Esophagus muscularis mucosa (tissue), 4 donors: ENCODE measurements at places on chromosomes 11 and 22. TPM values are rescaled to one million over a fixed set of nuclear protein-coding genes. Genes with fewer than 3 reads are reported as not detected.

PRG3 gene
- total RNA-seq, result not detected

FAM227A gene
- 2.9 TPM for total RNA-seq

GAL3ST1 gene
- 2.1 TPM for total RNA-seq

SCARF2 gene
- 31.6 TPM for total RNA-seq

MS4A12 gene
- not detected for total RNA-seq

SMTN gene
- total RNA-seq, result 1,407 TPM

PACSIN3 gene
- 60.9 TPM for total RNA-seq

OR51B4 gene
- total RNA-seq, result not detected

OR2AT4 gene
- not detected for total RNA-seq

MN1 gene
- total RNA-seq, result 47.3 TPM

RGL4 gene
- total RNA-seq, result not detected

GATD1 gene
- 31.2 TPM for total RNA-seq

OR56A4 gene
- not detected for total RNA-seq

TTC17 gene
- total RNA-seq, result 45.3 TPM

KRTAP5-2 gene
- total RNA-seq, result not detected

GRCh38 chr22:17917490-17917983, 106.8 kb downstream of the MICAL3 start:
- DNase-seq, result no peak
- no peak overlapping the region for H3K4me3 ChIP-seq
- no peaks in the 10 kb centered on the region for H3K36me3 ChIP-seq
- H3K27me3 ChIP-seq, result no peaks in the 10 kb centered on the region
- peaks cover 82% of the 10 kb centered on the region for H3K4me1 ChIP-seq

DNA sequence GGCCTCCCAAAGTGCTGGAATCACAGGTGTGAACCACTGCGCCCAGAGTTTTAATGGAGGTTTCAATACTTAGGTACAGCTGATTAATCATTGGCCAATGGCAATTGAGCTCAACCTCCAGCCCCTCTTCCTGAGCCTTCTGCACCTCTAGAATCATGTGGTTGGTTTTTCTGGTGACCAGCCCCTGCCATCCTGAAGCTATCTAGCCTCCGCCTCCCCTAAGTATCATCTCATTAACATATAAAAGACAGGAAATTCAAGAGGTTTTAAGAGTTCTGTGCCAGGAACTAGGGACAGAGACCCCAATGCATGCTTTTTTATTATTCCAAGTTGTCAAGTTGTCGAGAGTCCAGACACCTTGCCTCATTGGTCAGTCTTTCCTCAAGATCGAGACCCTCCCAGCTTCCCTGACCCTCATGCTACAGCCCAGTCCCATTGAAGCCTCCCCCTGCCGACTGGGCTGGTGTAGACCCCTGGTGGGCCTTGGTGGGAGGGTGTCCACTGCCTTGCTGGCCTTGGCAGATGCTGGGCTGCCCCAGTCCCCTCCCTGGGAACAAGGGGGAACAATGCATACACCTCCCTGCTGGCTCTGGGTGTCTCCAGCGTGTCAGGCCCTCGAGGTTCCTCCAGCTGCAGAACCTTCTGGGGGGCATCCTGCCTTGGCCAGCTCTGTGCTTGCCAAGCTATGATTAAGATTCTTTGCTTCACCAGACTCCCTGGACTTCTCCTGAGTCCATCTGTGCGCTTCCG, 148.0 kb downstream of the CTTN start:
- no peaks in the 10 kb centered on the region for H3K36me3 ChIP-seq
- H3K27me3 ChIP-seq, result no peaks in the 10 kb centered on the region
- DNase-seq, result no peak
- no peak overlapping the region for H3K27ac ChIP-seq
- H3K4me1 ChIP-seq, result no peaks in the 10 kb centered on the region

- no peak overlapping the region for H3K27ac ChIP-seq
- no peak overlapping the region for H3K4me3 ChIP-seq
- DNase-seq, result no peak
- no peaks in the 10 kb centered on the region for H3K27me3 ChIP-seq
These were observed 27.8 kb downstream of the LMO1 start for GRCh38 chr11:8235925-8236324.

DNA sequence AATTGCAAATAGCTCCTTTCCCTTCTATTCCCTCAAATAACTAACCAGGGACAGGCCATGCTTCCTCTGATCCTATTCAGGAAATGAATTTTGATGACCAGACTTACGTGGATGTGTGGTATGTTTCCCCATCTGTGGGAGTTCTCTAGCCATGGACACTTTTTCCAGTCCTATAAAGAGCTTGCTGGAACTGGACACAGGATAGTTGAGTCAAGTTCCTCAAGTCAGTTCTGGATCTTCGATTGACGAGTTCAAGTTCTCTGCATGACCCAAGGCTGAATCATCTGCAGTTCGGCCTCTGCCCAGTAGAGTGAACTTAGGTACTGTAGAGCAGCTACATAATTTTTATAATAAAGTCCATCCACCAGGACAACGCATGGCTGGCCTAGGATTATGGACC, 52.7 kb upstream of the CCND1 start:
- H3K27ac ChIP-seq, result no peak overlapping the region
- H3K27me3 ChIP-seq, result peaks cover 11% of the 10 kb centered on the region
- DNase-seq, result no peak
- H3K36me3 ChIP-seq, result no peaks in the 10 kb centered on the region
- no peak overlapping the region for H3K4me3 ChIP-seq
- H3K4me1 ChIP-seq, result no peaks in the 10 kb centered on the region

- H3K36me3 ChIP-seq, result peaks cover 34% of the 10 kb centered on the region
- DNase-seq, result no peak
- H3K27ac ChIP-seq, result no peak overlapping the region
- no peaks in the 10 kb centered on the region for H3K27me3 ChIP-seq
These were observed 20.2 kb downstream of the MPEG1 start for GRCh38 chr11:59192446-59193020.

GRCh38 chr11:110479108-110480101, 49.7 kb downstream of the FDX1 start:
- H3K4me3 ChIP-seq, result no peak overlapping the region
- H3K4me1 ChIP-seq, result peaks cover 27% of the 10 kb centered on the region
- DNase-seq, result no peak
- H3K36me3 ChIP-seq, result no peaks in the 10 kb centered on the region

GRCh38 chr11:34212566-34212965, 107.1 kb downstream of the NAT10 start:
- H3K27ac ChIP-seq, result no peak overlapping the region
- H3K4me3 ChIP-seq, result no peak overlapping the region
- DNase-seq, result no peak
- no peaks in the 10 kb centered on the region for H3K27me3 ChIP-seq

DNA sequence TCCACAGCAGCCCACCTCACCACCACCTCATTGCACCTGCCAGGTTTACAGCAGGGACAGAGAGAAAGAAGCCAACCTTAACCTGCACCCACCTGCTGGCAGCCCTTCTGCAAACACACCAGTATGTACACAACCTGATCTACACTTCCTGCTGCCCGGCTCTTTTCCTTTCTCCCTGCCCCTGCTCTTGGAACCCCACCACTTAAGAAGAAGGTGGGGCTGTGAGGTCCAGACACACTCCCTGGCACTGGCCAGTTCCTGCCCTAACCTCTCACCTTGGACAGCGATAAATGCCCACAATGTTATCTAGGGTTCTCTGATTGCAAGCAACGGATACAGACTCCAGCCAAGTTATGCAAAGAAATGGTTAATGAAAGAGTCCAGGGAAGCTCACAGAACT, 10.8 kb upstream of the SLC35C1 start:
- no peaks in the 10 kb centered on the region for H3K27me3 ChIP-seq
- no peak for DNase-seq
- H3K36me3 ChIP-seq, result no peaks in the 10 kb centered on the region

DNA sequence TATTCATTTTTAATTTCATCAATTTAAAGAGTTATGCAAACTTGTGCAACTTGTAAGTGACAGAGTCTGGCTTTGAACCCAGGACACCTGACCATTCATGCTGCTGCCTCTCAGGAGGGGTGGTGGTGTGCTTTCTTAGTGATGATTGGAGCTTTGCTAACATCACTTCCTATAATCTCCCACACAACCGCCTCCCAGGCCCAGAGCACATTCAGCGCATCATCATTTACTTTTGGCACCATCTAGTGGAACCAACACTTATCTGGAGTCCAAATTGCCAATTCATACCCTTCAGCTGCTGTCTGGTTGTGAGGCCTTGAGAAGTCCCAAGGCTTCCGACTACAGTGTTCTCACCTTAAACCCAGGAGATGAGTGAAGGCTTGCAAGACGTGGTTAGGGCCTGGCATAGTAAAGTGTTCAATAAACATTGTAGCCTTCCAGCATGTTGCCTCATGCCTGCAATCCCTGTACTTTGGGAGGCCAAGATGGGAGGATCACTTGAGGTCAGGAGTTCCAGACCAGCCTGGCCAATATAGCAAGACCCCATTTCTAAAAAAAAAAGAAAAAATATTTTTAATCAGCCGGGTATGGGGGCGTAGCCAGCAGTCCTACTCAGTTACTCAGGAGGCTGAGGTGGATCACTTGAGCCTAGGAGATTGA, 1.1 kb upstream of the TTLL1 start:
- no peak overlapping the region for H3K27ac ChIP-seq
- peaks cover 15% of the 10 kb centered on the region for H3K4me1 ChIP-seq
- no peak for DNase-seq
- no peak overlapping the region for H3K4me3 ChIP-seq
- H3K27me3 ChIP-seq, result no peaks in the 10 kb centered on the region

- H3K4me3 ChIP-seq, result no peak overlapping the region
- H3K36me3 ChIP-seq, result no peaks in the 10 kb centered on the region
- no peaks in the 10 kb centered on the region for H3K27me3 ChIP-seq
- DNase-seq, result no peak
These were observed 85.8 kb downstream of the FANCF start for GRCh38 chr11:22539821-22540256.

DNA sequence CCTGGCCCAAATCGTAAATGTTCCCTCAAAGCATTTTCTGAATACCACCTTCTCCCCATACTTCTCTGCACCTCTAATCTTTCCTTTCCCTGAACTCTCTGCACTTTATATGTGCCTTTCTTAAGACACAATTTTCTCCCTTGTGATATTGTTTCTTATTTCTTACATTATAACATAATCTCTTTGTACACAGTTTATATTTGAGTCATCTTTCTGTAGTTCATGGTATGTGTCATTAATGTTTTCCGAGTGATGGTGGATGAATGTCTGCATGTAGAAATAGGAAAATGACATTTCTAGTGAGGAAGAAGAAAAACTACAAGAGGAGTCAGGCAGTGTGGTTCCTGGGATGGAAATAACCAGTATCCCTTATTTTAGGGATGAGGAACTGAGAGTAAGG, 5.5 kb downstream of the ACRV1 start:
- no peak overlapping the region for H3K4me3 ChIP-seq
- no peaks in the 10 kb centered on the region for H3K36me3 ChIP-seq
- H3K27ac ChIP-seq, result no peak overlapping the region
- no peaks in the 10 kb centered on the region for H3K27me3 ChIP-seq
- DNase-seq, result no peak

DNA sequence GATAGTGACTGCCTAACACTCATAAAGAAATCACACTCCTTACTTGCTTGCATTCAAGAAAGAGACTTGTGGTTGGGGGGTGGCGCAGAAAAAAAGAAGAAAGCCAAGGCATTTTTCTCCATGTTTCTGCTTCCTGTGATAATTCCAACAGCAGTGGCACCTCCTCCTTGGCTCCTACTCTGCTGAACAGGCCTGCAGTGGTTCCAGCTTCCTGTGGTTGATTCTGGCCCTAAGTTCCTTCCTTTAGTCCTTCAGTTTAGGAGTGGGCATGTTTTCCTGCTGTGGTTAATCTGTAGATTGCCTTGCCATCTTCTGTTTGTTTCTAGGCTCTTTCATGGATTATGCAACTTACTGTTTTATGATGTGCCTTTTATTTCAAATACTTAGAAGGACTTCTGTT, 940.4 kb downstream of the DLG2 start:
- H3K36me3 ChIP-seq, result no peaks in the 10 kb centered on the region
- no peak overlapping the region for H3K4me3 ChIP-seq
- no peak for DNase-seq
- no peaks in the 10 kb centered on the region for H3K4me1 ChIP-seq
- no peak overlapping the region for H3K27ac ChIP-seq
- H3K27me3 ChIP-seq, result no peaks in the 10 kb centered on the region

GRCh38 chr11:77518471-77518870, 44.6 kb upstream of the PAK1 start:
- no peak overlapping the region for H3K27ac ChIP-seq
- no peak overlapping the region for H3K4me3 ChIP-seq
- H3K4me1 ChIP-seq, result no peaks in the 10 kb centered on the region
- no peak for DNase-seq

DNA sequence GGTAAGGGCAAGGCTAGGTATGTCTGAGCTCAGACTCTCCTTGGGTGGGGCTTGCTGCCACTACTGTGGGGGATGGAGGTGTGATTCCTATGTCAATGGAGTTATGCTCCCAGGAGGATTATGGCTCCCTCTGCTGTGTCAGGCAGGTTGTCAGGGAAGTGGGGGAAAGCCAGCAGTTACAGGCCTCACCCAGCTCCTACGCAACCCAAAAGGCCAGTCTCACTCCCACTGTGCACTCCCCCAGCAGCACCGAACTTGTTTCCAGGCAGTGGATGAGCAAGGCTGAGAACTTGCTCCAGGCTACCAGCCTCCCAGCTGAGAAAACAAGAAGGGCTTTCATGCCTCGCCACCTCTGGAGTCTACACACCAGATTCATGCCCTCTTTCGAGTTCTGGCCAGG, 18.2 kb downstream of the C11orf91 start:
- H3K4me3 ChIP-seq, result no peak overlapping the region
- no peaks in the 10 kb centered on the region for H3K4me1 ChIP-seq
- no peaks in the 10 kb centered on the region for H3K36me3 ChIP-seq
- no peak for DNase-seq

DNA sequence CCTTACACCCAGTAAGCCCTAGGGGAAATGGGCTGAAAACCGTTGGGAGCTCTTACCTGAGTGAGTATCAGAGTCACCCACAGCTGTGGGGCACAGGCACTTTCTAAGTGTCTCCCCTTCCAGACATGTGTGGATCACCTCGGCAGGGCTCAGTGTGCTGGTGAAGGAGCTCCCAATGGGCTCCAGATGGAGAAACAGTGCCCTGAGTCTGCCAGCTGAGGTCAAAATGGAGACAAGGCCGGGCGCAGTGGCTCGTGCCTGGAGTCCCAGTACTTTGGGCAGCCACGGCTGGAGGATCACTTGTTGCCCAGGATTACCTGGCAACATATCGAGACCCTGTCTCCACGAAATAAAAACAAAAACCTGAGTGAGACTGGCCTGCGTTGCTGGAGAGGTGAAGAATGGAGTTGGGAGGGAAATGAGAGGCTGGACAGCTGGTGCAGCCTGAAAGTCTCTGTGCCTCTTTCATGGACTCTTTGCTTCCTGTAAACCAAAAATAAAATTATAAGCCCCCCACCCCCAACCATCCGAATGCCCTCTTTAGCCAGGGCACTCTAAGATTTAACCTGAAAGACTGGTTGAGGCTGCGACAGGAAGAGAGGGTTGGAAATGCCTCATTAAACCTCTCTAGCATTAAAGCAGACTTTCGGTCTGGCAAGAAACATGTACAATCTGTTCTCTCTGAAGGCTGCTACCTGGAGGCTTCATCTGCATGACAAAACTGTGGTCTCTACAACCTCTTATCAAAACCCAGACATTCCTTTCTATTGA, 111.8 kb downstream of the SNX19 start:
- no peaks in the 10 kb centered on the region for H3K27me3 ChIP-seq
- H3K4me3 ChIP-seq, result no peak overlapping the region
- no peak overlapping the region for H3K27ac ChIP-seq
- H3K36me3 ChIP-seq, result no peaks in the 10 kb centered on the region
